ENCODE measurements at places on chromosomes 12 and 14.
A peak's percentile ranks its signal among the peaks of the same experiment; 100 is the strongest.

DNA sequence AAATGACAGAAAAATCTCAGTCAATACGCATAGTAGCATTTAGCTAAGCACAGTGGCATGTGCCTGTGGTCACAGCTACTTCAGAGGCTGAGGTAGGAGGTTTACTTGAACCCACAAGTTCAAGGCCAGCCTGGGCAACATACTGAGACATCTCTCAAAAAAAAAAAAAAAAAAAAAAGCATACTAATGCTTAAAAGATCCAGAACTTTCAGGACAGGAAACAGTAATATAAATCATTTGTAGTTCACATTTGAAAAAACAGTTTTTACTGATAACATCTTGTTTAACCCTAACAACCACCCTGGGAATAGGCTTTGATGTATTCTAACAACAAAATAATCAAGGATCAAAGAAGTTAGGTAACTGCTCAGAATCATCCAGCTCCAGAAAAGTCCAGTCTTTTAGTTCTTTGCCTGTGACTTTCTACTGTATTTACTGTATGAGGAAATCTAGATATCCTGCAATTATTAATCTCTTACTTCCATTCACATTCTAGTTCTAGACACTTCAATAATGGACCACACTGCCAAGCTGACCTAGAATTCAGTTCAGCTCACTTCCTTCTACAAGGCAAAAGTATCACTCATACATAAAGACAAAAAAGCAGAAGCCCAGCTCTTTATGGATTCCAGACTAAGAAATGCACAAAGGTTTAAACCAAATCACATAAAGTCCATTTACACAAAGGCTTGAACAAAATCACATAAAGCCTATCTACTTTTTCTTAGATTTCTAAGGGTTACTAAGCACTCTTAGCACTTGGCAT is 28.5 kb downstream of the PAWR start:
- no peak for DNase-seq

GRCh38 chr14:29475641-29476040 is 452.0 kb downstream of the PRKD1 start:
- DNase-seq, result no peak

DNA sequence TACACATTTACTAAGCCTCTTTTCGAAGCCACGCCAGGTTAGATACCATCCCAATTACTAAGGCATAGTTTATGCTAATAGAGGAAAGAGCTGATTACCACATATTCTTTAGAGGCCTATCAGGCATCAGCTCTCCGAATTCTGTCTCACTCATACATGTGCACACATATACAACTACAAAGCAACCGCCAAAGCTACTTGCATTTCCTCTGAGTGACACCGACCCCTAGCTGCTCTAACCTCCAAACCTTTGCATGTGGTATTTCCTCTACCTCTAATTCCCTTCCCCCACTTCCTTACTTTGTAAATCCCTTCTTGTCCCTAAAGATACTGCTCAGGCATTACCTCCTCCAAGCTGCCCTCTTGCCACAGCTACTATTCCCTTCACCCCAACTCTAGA is 107.2 kb downstream of the DUSP6 start:
- DNase-seq, result no peak

DNA sequence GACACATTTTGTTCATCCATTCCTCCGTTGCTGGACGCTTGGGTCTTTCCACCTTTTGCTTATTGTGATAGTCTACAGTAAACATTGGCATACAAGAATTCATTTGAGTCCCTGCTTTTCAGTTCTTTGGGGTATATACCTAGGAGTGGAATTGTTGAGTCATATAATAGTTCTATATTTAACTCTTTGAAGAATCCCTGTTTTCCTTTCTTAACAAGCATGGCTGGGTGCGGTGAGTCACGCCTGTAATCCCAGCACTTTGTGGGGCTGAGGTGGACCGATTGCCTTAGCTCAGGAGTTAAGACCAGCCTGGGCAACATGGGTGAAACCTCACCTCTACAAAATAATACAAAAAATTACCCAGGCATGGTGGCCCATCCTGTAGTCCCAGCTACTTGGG is 75.4 kb downstream of the CCDC92 start:
- DNase-seq, result no peak

- DNase-seq, result peak; percentile 25
These were observed 3.0 kb downstream of the ARG2 start for GRCh38 chr14:67622675-67623074.

- no peak for DNase-seq
These were observed 93.6 kb upstream of the CNOT2 start for GRCh38 chr12:70149665-70150064.

DNA sequence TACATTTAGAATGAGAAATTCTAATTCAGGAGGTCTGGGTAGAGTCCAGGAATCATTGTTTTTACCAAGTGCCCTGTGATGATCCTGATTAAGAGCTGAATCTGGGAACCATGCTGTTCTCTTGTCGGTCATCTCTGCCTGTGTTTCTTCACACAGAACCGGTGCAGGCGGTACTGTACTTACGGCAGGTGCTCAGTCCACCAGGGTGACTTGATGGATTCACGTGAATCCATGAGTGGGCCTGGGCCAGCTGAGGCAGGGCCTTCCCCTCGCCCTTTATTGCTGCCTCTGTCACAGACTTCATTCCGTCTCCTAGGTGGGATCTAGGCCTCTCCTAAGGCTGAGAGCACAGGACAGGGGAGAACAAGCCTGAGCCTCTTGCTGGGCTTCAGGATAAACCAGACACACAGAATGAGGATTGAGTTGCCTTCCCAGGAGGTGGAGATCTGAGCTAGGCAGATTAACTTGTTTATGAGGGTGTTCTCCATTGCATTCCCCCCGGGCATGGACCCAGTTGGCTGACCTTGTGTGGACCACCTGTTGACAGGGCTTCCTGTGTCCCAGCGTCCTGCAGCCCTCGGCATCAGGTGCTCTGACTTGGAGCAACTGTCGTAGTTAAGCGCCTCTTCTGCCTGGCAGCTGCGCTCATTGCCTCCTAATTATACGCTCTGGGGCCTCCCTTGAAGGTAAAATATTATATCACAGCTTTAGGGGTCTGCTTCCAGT is 42.1 kb downstream of the B4GALNT3 start:
- DNase-seq, result no peak

DNA sequence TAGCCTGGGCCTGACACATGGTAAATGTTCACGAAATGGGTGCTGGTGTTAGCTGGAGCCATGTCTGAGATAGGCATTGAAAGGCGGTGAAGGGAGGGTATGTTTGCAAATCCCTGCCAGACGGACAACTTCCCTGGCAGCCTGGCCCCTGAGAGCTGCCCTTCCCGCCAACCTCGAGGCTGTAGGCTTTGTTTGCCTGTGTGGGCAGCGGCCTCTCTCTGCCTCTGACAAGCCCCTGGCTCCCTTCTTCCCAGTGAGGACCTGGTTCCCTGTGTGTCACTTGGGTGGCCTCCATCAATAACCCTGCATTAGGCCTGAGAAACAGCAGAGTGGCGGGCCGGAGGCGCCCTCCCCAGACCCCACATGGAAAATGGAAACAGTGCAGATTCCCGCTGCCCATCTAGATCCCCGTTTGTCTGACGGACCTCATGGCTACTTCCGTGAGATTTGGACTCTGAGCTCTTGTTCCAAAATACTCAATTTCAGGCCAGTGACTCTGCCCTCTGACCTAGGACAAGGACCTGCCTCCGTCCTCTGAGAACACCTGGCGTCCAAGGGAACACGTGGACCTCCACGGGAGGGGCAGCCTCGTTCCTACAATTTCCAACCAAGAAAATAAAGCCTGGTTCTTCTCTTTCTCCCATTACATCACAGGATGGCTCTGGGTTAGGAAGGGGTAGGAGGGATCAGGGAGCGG is 325.5 kb downstream of the DPF3 start:
- DNase-seq, result no peak

Data from WTC11 (cell line).